Activated CD4-positive, alpha-beta T cell treated with anti-CD3 and anti-CD28 coated beads, Interleukin-2, amount 50 U/mL, for 24 hours (primary cell): ENCODE measurements at places on chromosomes 3 and 15.

GRCh38 chr15:42691308-42691707 lies 45.6 kb downstream of the CDAN1 start:
- DNase-seq: no peak

DNA sequence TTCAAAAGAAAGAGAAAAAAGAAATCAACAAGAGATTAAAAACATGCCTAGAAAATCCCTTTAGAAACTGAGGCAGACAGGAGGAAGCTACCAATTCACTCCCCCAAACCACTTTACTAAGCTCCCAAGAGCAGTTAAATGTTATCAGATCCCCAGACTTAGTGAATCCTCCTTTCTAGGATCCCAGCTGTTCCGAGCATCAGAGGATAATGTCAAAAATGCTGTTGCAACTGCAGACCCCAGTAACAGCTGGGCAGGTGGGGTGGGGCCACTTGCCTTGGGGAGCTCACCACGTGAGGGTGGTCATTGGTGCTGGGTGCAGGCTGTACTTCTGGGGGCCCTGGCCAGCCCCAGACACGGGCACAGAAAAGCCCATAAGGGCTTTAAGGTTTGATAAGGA lies 9.1 kb downstream of the POMGNT2 start:
- DNase-seq: no peak

DNA sequence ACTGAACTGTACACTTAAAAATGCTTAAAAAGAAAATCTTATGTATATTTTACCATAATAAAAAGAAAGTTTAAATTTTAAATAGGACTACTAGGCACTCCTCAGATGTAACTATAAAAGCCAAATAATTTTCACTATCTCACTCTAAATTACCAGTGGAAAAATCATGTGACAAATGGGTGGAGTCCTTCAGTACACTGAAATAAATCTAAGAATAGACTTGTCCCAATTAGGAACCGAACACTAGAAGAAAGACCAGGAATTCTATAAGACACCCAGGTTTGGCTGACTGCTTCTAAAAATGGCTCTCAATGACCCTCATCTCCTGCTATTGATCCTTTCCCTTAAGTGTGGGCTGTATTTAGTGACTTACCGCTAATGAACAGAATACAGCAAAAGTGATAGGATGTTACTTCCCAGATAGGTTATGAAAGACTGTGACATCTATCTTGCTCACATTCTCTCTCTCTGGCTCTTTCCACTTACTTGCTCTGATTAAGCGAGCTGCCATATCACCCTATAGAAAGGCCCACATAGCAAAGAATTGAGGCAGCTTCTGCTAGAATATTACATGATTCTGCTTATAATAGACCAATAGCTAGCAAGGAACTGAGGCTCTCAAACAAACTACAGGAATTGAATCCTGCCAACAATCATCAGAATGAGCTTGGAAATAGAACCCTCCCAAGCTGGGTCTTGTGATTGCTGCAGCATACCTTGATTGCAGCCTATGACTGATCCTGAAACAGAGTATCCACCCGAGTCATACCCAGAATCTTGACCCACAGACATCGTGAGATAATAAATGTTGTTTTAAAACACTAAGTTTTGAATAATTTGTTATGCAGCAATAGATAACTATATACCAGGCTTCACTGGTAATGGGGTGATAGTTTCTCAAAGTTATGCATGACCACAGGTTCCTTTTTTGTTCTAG lies 16.9 kb downstream of the TTBK2 start:
- no peak for DNase-seq

DNA sequence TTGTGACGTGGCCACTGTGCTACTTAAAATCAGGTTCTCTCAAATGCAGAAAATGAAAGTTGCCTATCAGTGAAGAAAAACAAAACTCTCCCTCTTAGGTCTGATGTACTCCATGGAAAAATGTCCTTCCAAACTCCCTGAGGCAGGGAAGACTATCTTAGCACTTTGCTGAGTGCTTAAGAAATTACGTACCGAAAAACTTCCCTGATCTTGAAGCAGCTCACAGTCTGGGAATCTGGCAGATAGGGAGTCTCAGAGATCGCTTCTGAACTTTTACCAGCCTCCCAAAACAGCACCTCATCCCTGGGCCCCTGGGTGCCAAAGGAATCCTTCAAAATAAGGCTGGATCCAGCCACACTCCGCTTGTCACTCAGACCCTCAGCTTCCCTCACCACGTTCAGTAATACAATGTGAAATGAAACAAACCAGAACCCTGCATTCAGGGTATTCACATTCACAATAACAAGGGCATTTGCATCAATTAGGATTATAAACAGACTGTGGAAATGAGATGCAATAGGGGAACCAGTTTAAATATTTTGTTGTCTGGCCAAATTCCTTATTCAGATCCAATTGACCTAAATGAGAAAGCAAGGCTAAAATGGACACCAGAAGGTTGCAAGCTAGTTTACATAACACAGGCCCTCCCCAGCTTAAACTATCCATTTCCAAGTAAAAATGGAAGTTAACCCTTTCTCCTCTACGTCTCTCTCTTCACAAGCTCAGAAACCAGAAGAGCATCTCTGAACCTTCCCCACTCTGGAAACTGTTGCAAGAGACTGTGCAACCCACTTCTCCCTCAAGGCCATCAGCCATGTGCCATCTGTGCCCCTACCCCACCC lies 20.9 kb downstream of the OSBPL10 start:
- no peak for DNase-seq

DNA sequence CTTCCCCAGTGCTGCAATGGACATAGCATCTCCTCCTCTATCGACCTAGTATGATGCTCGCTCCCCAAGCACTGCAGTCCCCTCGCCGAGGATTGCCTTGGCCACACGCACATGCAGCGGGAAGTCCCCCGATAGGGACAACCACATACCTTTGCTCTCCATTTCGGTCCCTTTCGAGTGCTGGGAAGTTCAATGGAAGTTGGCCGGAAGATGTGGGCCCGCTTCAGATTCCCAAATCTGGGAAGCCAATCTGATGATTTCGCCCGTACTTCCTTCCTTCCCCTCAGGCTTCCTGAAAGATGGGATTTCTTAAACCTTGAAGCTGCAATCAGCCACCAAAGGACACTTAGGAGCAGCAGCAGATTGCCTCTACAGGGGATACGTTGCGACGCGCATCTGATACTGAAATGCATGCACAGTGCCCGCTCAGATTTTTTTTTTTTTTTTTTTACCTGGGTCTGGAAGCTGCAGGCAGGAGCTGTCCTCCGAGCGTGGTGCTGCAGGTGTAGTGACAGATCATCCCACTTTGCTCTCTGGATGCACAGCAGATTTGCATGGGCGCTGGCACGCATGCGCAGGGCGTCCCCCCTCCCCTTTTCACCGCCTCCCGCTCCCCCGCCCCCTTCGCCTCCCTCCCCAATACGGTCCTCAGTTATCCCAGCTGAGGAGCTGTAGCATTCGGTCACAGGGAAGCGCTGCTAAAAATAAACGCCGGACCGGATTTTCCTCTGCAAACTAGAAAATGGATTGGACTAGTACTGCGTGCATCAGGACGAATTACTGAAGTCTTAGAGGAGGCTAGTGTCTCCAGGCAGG lies at the start of gene FGF12:
TSS of gene FGF12 (minus strand) at position 510 of the 816 bp plus-strand sequence.
- DNase-seq: no peak

GRCh38 chr15:48866141-48866563 lies 11.8 kb upstream of the EID1 start:
- no peak for DNase-seq

- no peak for DNase-seq
These were observed 44.5 kb downstream of the OXNAD1 start for GRCh38 chr3:16309558-16309957.

GRCh38 chr3:43178891-43179366 lies 73.0 kb upstream of the POMGNT2 start:
- no peak for DNase-seq

DNA sequence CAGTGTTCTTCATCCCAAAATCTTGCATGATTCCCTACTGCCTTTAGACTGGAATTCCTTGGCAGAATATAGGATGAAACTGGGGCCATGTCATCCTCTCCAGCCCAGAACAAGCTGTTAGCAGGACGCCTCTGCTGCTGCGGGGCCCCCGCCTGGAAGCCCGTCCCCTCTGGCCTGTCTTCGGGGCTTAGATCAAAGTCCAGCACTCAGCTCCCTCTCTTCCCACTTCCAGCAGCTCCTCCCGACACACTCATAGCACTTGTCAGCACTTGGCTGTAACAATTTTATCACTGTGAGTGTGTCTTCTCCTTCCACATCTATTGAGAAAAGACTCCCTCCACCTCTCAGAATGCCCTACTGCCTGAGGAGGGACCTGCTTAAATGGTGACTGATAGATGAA lies 112.0 kb upstream of the HACD2 start:
- DNase-seq: no peak

DNA sequence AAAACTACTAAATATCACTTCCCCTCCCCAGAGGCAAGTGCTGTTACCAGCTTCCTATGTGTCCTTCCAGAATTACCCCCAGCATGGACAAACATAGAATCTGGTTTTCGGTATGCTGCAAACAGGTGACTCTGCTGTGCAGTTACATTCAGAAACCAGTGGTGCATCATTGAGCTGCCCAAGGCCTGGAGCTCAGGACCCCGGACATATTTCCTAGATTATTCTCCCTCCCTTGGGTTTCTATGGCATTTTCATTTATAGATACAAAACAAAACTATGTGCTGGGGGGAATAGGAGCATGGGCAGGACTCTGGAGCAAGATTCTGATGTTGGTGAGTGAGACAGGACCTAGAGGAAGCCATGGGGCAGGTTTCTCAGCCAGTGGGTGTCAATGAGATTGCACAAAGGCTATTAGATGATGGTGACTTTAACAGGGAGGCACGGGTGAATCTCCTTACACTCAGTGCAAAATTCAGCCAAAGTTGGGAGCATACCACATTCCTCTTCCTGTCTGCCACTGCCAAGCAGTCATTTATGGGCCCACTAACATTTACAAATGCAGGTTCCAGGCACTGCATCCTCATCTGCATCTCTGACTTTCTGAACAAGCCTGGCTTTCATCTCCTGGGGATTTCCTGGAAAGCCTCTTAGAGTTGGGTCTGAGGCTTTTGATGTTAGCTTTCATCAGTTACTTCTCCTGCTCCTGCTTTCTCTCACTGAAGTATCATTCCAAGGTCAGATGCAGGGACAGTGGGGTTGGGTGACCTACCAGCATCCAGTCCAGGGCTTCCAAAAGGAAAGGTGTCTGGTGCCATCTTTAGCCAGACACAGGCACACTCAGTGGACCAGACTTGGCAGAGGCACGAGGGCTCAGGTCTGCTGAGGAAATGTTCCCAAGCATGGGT lies 44.5 kb downstream of the CMTM7 start:
- no peak for DNase-seq

DNA sequence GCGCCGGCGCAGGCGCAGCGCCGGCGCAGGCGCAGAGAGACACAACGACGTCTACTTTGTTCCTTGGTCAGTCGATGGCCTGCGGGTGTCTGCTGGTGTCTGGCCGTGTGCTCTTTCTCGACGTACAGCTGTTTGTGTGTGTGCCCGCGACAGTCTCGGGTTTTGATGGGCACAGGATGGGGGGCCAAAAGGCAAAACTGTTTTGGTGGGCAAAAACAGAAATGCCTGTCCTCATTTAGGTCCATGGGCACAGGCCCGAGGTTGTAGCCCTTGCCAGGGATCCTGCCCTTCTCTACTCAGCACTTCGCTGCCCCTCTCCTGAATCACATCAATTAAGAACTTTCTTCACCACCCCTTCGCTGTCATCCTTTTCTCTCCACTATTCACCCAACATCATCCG lies 184.8 kb upstream of the CHL1 start:
- DNase-seq: no peak

DNA sequence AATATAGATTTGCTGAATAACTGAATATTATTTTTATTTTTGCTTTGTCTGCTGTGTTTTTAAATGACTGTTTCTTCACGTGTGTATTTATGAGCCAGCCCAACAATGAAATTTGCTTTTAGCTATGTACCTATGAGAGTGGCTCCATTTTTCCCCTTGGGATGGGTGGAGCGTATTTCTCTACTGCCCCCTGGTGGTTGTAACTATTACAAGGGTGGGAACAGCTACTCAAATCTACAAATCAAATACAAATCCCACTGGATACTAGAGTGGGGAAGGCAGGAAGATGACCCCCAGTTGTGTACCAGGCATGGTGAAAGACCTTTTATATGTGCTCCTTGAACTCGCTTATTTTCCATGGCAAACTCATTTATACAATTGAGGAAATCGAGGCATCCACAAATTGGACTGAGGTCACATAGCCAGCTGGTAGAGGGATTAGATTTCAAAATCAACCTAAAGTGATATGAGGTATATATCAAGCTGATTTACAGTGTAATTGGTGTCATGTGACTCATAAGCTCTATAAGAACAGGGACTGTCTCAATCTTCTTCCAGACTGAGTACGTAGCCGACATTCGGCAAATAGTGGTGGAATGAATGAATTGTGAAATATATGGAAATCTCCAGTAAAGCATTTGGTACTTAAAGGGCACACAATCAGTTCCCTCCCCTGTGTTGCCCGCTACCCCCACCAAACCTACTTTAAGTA lies 69.5 kb upstream of the VEPH1 start:
- DNase-seq: no peak

DNA sequence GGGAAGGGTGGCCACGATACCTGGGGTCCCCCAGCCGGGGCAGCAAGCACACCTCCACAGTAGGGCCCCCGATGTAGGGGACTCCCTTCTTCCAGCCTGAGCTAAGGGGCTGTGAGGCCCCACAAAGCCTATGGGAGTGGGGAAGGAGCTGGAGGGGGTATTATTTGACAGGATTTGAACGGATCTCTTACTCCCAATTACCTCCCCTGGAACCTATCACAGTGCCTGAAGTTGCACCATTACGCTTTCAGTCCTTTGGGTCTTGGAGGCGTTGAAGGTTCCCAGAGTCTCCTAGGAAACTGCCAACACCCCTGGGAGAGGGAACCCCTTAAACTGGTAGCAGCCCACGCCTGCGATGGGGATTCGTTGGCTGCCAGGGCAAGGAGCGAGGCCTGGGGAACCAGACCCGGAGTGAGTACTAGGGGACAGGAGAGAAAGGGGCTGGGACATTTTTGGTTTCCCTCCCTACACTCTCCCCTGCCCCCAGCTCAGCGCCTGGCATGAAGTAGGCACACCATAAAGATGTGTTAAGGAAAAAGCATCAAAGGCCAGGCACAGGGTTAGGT lies 409 bp upstream of the LHFPL4 start:
- DNase-seq: no peak

DNA sequence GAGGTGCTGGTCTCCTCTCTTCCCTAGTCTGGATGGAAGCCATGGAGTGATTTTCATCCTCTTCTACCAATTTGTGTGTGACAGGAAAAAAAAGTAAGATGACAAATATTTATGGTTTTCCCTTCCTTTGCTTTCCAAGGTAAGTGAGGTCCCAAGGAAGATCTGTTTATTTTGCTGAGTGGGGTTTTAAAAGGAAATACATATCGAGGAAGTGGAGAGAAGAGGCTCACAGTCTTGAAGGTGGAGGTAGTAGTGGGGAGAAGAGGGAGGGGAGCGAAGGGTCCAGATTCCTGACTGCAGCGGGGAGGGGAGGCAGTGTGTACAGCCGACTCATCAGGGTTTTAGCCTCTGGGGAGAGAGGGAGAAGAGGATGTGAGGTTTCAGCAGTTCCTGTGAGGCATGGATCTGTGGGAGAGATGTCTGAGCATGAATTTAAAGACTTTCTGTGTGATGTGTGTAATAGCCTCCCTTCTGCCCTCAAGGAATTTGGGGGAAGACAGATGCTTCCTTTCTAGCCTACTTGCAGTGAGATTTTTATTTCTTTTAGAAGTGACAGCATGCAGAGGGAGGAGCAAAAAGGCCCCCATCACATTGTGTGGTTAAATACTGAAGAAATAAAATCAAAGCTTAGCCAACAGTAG lies 272.4 kb downstream of the THRB start:
- DNase-seq: no peak

GRCh38 chr3:60584250-60584649 lies 667.0 kb downstream of the FHIT start:
- DNase-seq: no peak
